ENCODE measurements at places on chromosomes 7 and 10. TPM values are rescaled to one million over a fixed set of nuclear protein-coding genes. Genes with fewer than 3 reads are reported as not detected.

The POLR2J3 gene
- polyA plus RNA-seq = 46.7 TPM

DNA sequence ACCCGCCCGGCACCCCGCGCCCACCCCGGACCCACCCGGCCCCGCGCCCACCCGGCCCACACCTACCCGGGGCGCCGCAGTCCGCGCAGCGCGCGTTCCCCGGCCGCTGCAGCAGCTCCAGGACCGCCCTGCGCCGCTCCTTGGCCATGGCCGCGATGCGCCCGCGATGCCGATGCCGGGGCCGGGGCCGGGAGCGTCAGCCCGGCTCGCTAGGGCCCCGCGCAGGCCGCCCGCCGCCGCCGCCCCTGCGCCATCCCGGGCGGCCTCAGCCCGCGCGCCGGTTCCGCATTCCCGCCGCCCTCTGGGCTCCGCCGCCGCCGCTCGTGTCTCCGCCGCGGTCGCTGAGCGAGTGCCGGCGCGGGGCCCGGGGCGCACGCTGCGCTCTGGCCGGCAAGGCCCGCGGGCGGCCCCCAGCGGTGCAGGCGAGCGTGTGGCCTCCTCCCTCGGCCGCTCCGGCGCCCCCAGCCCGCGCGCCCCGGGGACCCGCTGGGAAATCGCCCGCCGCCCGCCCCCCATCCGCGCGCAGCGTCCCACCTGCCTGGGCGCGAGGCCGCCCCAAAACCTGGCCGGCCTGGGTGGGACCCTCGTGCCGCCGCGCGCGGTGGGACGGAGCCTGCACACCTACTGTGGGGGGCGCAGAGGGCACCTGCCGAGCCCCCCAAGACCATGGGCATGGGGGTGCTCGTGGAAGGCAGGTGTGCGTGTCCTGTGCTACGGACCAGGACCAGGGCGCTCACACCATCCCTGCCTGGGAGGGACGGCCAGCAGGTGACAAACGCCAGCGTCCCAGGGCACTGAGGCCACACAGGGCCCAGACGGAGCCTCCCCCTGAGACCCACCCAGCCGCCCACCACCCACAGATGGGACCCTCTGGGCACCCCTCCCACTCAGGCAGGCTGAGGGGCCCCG lies at the start of gene ADAP1:
TSS of gene ADAP1 (minus strand) at position 351 of the 909 bp plus-strand sequence. CDS start at position 148, 203 bp downstream.
- DNase-seq = peak; percentile 51

DNA sequence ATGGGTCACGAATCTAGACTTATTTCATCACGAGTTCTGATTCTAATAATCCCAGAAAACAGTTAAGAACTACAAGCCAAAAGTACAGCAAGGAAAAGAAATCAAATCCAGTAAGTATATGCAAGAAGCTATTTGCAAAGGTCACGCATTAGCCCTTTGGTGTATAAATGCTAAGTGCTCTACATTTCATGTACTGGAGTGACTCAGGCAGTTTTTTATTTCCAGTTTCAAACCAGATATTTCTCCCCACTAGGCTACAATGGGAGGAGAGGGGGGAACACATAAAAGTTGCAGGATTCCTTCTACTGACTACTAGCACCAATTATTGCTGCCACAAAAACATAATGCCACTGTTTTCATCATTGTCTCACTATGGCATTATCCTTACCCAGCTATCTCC lies 148.0 kb downstream of the NRCAM start:
- DNase-seq = no peak

The CLCN1 gene
- polyA plus RNA-seq = not detected

DNA sequence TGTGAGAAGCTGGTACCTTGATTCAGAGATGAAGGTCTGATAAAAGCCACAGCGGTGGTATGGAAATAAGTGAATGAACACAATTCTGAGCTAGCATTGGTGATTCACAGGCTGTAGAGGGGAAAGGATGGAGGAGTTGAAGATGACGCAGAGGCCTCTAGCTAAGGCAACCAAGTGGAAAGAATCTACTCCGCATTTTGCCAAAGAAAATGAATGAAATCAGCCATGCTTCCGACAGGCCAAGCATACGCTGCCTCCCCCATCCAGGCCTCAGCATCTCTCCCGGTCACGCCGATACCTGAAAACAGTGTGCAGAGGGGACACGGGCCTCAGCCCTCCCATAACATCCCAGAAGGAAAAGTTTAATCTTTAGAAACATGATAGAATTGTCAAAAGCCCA lies 124.3 kb upstream of the UNC5B start:
- DNase-seq = no peak

- DNase-seq = no peak
These were observed 48.9 kb downstream of the PARD3 start for GRCh38 chr10:34766266-34766600.

GRCh38 chr10:75117995-75118394 lies 6.5 kb downstream of the SAMD8 start:
- no peak for DNase-seq

GRCh38 chr10:18514537-18514936 lies 136.8 kb downstream of the NSUN6 start:
- no peak for DNase-seq

The MBL2 gene
- polyA plus RNA-seq = not detected

The NUTM2E gene
- not detected for polyA plus RNA-seq

The MYH16 gene
- not detected for polyA plus RNA-seq

GRCh38 chr10:35824704-35825103 lies 182.6 kb upstream of the FZD8 start:
- DNase-seq = no peak

DNA sequence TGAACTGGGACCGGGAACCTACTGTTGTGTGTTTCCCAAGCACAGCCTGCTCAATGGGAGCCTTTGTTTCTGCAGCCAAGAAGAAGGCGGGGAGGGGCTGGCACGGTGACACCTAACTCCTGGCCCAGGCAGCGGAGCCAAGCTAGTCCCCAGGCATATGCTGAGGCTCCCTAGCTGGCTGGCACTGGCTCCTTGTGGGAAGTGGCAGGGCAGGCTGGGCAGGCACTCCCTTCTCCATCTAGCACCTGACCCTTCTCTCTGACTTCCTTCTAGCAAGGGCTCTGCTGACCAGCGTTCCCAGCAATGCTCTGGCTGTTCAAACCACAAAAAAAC lies 325.0 kb downstream of the PLXNA4 start:
- DNase-seq = no peak

DNA sequence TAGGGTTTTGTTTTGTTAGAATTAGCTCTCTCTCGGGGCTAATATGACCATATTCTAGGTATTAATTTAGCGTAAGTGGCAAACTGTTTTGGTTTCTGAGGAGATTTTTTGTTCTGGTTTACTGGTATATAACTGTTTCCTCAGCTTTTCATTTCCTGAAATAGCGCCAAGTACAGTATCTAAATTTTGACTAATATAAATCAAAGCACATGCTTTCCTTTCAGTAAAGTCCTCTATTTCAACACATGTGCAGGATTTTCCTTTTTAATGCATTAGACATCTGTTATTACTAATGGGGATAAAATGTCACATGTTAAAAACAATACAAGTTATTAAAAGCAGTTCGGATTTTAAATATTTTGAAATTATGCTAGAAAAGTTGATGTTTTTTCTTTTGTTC lies 11.3 kb downstream of the FERD3L start:
- no peak for DNase-seq

The NANOS1 gene
- 0.07 TPM for polyA plus RNA-seq

The ST8SIA6 gene
- 1.9 TPM for polyA plus RNA-seq

DNA sequence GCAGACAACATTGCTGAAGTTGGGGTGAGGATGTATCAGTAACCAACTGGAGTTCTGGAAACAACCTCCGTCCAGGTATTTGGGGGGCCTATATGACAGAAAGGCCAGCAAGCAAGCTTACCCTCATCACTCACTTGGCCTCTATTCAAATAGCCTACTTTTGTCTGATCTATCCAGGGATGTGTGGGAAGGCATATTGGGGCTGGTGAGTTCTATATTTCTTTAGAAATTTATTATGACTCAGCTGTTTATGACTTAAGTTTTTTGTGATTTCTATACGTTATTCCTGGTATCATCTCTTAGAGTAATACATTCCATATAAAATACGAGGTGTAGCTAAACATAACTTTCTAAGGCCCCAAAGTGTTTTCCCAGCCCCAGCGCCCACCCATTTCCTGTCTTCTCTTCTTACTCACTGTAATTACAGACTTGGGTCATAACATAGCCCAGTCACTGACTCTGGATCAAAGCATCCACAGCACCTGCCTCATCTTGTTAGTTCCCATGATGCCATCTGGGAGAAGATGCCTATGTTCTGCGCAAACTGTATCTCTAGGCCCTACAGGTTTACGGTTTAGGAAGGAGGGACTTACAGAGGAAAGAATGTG lies 18.1 kb downstream of the GARS1 start:
- DNase-seq = no peak

The NPC1L1 gene
- not detected for polyA plus RNA-seq

The LRRTM3 gene
- polyA plus RNA-seq = not detected

DNA sequence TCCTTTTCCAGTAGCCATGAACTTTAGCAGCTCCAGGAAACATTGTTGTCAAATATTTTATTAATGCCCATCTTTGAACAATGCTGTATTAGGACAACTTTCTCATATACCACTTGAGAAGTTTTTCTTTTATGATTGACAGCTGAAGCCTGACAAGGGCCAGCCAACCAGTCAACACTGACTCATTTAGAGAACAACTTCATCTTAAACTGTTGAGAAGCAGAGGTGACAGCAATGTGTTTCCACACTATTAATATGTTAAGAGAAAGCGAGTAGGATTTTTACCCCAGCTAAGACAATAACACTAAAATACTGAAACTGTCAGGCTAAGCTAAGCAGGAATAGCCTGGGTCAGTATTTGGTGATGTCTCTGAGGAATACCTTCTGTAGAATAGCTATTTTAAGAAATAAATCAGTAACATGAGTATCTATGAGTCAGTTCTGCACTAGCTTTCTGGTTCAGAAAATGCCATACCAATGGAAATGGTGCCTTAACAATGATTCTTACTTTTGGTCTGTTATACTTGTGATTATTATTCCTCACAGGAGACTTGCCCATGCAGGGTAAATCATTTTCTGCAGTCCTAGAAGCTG lies 168.8 kb upstream of the POT1 start:
- no peak for DNase-seq

- DNase-seq = no peak
These were observed 79.2 kb downstream of the C7orf25 start for GRCh38 chr7:42832667-42833066.

GRCh38 chr7:148436135-148436534 lies 154.4 kb upstream of the C7orf33 start:
- no peak for DNase-seq

The FMC1 gene
- polyA plus RNA-seq = 46.4 TPM

- no peak for DNase-seq
These were observed 134.9 kb downstream of the CAMK1D start for GRCh38 chr10:12484002-12484918.

The VPS37D gene
- polyA plus RNA-seq = 0.17 TPM

DNA sequence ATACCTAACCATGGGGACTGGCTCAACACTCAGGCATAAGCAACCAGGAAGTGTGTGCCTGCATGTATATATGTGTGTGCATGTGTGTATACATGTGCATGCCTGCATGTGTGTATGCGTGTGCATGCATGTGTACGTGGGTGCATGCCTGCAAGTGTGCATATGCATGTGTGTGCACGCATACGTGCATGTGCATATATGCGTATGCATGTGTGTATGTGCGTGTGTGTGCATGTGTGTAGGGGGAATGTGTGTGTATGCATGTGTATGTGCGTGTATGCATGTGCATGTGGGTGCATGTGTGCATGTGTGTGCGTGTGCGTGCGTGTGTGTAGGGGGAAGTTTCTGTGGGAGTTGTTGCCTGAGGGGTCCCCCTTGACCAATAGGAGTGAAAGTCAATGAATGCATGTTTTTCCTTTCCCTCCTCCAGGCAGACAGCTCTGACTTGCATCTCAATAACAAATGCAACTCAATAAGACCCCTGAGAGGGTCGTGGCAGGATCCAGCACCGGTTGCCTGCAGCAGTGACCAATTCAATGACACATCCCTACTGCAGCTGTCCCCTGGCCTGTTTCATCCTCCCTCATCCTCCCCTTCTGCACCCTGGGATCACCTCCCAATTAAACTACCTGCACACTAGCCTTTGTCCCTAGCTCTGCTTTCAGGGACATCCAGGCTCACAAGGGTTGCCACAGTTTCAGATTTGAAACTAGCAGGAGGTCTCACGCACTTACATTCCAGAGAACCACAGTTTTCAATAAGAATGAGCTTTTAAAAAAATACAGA lies 27.0 kb upstream of the FZD8 start:
- DNase-seq = no peak

- peak; percentile 24 for DNase-seq
These were observed 1.8 kb downstream of the ZMYND11 start for GRCh38 chr10:137031-137430.

The CYP2C19 gene
- polyA plus RNA-seq = not detected

- DNase-seq = no peak
These were observed 133.6 kb upstream of the NPVF start for GRCh38 chr7:25361863-25362262.

DNA sequence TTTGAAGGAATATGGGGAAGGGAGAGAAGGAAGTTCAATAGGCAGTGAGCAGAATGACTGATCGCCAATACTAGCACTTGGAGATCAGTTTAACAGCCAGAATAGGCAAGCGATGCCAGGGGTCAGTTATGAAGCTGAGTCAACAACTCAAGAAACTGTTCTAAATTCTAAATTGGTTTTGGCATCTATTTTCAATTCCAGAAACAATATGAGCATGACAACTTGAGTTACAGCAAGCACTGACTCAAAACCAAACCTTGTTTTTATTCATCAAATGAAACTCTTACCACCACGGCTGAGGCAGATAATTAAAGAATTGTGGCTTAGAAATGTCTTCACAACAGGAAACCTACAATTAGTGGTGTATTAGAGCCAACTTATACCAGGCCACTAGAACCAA lies 180.5 kb upstream of the ASAH2 start:
- DNase-seq = no peak

DNA sequence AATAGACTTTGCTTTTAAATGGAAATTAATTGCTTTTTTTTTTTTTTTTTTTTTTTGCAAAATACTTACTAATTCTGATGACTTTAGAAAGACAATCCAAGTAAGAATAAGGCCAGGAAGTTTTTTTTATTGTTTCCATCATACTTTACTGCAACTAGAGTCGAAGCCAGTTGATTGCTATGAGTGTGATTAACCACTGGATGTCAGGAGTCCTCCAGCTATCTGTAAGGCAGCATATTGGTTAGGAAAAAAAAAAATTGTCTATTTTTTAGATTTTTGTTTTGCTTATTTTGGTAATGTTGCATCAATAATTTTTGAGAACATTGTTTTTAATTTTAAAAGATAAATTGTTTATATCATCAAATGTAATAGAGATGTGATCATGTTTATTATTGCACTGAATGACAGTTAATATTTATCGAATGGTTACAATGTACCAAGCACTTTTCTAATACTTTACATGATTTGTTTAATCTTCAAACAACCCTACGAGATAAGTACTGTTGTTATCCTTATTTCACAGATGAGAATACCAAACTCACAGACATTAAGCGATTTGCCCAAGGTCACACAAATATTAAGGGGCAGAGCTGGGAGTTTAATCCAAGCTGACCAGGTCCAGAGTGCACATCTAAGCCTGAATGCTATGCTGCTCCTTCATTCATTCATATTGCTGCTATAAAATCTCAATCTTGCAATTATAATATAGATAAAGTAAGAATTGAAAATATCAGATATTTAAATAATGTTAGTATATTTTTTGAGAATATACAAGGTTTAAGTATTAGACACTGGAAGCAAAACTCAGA lies 19.9 kb upstream of the LMOD2 start:
- DNase-seq = no peak

Measured in CD8-positive, alpha-beta memory T cell (primary cell).